ENCODE measurements at places on chromosomes 3 and 15.

- DNase-seq, result no peak
Observed at GRCh38 chr15:44450172-44450571, 22.7 kb downstream of the CTDSPL2 start.

DNA sequence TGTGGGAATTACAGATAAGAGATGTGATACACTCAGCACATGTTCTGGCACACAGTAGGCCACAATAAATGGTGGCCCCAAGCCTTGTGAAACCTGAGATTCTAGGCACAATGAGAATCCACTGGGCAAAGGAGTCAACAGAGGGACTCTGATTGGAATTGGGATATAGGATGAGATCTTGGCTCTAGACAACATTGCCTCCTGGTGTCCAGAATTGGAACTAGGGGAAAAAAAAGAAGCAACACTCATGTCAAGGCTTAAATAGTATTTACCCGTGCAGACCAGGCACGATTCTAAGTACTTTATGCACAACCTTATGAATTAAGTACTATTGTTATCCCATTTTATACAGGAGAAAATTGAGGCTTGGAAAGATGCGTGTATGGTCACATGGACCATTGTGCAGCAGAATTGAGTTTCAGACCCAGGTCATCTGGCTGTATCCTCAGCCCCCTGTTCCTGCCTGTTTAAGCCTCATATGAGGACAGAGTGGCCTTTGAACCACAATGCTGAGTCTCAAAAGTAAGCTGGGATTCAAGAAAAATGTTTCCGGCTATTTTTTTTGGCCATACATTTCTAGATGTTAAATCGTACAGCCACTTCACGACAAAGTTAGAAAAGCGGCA is 124.8 kb downstream of the SV2B start:
- no peak for DNase-seq

DNA sequence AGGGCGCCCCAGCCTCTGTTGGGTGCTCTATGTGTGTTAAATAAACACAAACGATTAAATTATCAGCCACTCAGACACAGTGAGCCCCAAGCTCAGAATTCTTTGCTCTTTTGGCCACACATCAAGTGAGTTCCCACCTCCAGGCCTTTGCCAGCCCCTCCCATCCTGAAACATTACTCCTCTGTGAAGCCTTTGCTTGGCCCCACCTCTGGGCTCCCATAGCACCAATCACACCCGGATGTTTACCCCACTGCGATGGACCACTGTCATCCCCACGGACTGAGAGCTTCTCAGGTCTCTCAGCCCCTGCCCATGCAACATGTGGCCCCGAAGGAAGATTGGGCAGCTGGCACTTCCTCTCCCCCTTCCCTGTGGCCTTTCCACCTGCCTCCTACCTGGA is 85.1 kb downstream of the NUP210 start:
- DNase-seq, result no peak

GRCh38 chr3:8759038-8759707 is 10.2 kb downstream of the OXTR start:
- DNase-seq, result no peak

DNA sequence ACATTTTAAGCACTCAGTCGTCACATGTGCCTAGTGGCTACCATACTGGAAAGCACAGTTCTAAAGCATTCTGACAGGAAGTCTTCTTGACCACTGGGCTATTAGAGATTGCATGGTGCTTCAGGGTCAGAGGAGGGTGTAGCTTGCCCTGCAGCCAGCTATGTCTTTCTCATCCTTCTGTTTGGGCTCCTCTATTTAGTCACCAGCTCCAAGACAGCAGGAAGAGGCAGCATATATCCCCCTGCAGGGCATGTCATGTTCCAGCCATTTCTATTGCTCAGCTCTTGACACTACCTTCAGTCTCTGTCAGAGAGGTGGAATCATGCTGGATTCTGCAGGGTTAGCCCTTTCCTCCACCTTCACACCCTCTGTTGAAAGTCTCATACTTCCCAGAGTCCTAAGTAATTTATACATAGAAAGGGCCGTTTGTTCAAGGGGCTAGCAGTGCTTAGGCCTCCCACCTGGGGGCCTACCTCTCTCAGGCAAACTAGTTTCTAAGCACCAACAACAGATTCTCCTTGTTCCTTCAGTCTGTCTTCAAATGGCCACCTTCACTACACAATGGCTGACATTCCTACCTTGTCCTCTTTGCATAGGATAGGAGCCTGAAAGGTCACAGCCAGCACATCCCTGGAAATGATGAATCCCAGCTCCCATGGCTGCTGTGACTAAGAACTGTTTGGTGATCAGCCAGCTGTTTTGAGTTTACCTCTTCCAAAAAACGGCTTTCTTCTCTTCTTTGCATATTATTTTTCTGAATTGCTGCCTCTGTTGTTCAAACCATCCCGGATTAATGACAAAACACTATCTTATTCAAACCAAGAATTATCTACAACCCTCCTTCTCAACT is 115.7 kb upstream of the BFSP2 start:
- DNase-seq, result no peak

Data from activated naive CD4-positive, alpha-beta T cell treated with anti-CD3 and anti-CD28 coated beads, Interleukin-2, amount 10 ng/mL, durations not matched to agents 7 days and 5 days (primary cell).